ENCODE measurements at places on chromosomes 3 and 15.

- DNase-seq, result peak; percentile 15
These were observed 32.0 kb downstream of the RNF168 start for GRCh38 chr3:196471551-196471950.

GRCh38 chr15:72758182-72758581 lies 25.4 kb downstream of the ADPGK start:
- peak; percentile 96 for DNase-seq

DNA sequence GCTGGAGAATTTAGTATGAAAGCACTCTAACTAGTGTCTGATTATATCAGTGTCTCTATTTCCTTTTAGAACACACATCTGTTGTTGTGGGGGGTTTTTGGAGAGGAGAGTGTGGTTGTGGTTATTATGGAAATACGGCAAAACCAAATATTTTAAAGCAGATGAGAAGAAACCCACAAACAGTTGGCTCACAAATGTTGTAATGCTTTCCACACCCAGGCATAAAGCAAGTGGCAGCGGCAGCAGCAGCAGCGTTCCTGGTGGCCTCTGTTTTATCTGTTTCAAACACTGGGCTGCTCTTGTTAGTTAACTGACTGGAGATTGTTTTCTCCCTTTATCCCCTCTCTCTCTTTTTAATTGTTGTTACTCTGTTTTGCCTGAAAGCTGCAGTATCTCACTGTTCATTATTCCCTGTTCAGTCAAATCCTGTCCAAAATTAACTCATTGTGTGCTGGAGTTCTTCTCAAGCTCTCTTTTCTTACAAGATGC lies 1045.5 kb upstream of the NR2F2 start:
- peak; percentile 61 for DNase-seq

- DNase-seq, result peak; percentile 37
These were observed 8.2 kb upstream of the ATP13A3 start for GRCh38 chr3:194494951-194495374.

DNA sequence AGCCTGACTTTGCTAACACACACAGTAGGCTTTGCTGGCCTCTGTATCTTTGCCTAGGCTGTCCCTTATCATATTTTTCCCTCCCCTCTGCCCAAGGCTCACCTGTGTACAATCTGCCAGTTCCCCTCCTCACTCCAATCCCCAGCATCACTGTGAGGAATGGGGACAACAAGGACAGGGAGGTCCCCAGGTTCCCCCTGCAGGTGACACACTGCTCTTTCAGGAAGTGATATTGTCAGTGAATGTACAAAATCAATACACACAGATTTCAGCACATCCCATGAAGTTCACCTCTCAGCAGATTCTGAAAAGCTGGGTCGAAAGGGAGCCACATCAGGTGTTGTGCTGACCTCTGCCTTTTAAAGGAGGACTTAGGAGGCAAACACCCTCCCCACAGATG lies 177.5 kb downstream of the RAB11A start:
- DNase-seq, result no peak

- DNase-seq, result peak; percentile 93
These were observed 374.3 kb upstream of the TGFBR2 start for GRCh38 chr3:30232142-30232541.

DNA sequence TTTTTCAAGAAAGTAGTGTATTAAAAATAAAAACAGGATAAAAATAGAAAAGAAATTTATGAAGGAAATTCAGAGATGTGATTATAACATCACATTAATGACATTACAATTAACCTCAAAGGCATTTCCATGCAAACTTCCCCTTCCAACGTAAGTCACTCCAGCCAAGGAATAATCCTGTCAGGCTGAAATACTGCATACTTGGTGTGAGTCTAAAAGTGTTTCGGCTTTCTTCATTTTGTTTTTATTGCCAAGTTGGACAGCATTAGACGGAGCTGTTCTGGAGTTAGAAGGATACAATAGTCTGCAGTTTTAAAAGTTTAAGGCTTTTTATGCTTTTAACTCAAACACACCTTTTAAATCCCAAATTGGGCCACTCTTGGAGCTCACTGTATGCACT lies 435.0 kb downstream of the MECOM start:
- no peak for DNase-seq

DNA sequence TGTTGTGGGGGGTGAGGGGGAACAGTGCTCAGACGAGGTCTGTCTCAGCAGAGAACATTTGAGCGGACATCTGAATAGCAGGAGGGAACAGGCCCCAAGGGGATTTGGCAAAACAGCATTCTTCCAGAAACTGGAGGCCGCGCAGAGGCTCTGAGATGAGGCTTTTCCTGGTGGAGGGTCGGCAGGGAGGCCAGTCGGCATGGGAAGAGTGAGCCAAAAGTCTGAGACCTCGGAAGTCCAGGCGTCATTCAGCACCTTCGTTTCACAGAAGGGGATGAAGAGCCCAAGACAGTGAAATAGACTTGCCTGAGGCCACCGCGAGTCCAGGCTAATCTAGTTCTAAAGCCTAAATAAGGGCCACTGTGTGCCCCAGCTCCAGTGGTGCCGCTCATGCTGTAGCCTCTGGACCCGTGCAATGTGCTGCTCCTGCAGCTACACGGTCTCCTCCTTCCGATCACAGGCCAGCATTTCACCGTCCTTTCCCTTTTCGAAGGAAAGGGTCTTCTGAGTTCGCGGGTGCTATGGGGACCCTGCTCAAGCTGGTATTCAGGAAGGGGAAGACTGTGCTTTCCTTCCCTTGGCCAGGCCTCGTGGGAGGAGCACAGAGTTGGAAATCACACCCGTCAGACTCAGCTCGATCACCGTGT lies 24.4 kb downstream of the LSM3 start:
- DNase-seq, result no peak

DNA sequence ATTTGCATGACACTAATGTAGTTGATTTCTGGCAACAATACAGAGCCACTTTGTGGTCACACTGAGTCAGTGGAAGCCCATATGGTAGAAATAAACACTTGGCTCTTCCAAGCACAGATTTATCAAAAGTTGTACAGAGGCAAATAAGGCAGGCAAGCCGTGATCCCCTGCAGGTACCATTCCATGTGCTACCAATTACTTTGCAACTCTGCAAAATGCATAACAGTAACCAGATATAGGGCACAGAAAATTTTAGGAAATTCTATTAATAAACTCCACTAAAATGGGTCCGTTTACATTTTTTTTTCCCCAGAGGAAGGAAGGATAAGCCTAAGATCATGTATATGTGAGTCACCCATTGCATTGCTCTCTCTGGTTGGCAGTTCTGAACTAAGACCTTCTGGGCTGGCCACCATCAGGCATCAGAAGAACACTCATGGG lies 103.1 kb upstream of the PTX3 start:
- DNase-seq, result peak; percentile 91

DNA sequence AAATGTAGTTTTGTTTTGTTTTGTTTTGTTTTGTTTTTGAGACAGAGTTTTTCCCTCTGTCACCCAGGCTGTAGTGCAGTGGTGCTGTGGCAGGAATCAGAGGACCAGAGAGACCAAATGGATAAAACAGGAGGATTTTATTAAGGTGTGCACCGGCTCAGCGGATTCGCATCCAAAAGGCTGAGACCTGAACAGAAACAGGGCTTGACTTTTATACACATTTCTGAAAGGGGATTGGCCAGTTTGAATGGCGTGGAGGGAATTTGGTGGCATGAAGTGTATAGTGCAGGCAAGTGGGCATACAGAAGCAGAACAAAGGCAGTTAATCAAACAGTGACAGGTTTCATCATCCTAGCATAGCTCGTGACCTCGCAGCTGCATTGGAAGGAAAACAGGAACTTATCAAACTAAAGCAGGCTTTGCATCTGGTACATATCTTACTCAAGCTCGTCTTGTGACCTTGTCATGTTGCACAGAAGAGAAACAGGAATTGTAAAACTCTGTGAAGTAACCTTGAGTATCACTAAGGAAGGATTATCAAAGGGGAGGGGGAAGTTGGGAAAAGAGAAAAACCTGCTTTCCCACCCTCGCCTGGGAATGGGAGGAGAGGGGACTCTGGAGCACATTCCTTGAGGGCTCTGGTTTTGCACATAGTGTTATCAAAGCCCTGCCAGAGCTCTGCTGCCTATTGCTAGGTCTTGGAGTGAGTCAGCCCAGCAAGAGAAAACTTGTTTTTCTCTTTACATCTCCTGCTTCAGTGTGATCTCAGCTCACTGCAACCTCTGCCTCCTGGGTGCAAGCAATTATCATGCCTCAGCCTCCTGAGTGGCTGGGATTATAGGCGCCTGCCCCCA lies 38.5 kb downstream of the C3orf62 start:
- DNase-seq, result peak; percentile 76

DNA sequence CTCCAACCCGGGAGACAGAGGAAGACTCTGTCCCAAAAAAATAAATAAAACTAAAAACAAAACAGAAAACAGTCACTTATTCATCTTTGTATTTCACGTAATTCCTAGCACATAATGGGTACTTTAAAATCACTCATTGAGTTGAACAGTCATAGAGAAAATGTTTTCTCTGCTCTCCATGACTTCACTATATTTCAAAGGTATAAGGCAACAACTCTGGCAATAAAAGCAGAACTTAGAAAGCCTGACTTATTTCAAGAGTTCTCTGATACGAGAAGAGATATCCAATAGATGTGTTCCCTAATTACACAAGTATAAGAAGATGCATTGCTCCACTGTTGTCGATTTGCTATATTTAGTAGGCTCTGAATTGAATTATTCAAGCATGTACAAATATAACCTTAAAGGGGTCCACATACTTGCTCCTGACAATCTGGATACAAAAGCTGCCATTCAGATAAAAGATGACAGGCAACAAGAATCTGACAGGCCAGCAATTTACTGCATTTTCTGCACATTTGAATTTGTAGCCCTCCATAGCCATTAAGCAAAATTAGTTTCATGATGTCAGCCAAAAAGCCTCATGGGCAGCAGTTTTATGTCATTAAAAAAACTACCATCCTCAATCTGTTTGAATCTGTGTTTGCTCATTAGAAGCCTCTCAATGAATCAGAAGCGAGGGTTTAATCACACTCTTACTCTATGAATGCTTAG lies 47.9 kb downstream of the PEAK1 start:
- no peak for DNase-seq

- DNase-seq, result no peak
These were observed 25.3 kb downstream of the FBLN2 start for GRCh38 chr3:13574083-13574797.
